ENCODE measurements at places on chromosomes 6 and 20. TPM values are rescaled to one million over a fixed set of nuclear protein-coding genes. Genes with fewer than 3 reads are reported as not detected.
A peak's percentile ranks its signal among the peaks of the same experiment; 100 is the strongest.

DNA sequence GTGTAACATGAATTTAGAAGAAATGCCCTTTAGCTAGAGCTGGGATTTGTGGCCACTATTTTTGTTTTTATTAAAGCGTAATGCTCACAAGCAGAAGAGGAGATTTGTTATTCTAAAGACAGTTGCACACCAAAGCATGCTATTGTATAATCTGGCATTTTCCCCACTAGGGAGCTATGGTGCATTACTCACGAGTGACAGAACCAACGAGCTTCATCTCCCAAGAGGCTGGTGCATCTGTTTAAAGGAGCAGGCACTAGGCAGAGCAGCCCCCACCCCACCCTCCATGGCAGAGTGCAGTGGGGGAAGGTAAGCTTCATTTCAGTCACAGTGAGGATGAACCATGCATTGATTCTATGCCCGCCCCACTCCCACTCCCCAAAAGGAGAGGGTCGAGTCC, 287.3 kb upstream of the TSHZ2 start:
- H3K4me1 ChIP-seq = no peaks in the 10 kb centered on the region
- H3K27ac ChIP-seq = no peak overlapping the region
- H3K27me3 ChIP-seq = peaks cover 23% of the 10 kb centered on the region
- peak; percentile 47 for DNase-seq

GUCA1A gene
- not detected for polyA plus RNA-seq

DNA sequence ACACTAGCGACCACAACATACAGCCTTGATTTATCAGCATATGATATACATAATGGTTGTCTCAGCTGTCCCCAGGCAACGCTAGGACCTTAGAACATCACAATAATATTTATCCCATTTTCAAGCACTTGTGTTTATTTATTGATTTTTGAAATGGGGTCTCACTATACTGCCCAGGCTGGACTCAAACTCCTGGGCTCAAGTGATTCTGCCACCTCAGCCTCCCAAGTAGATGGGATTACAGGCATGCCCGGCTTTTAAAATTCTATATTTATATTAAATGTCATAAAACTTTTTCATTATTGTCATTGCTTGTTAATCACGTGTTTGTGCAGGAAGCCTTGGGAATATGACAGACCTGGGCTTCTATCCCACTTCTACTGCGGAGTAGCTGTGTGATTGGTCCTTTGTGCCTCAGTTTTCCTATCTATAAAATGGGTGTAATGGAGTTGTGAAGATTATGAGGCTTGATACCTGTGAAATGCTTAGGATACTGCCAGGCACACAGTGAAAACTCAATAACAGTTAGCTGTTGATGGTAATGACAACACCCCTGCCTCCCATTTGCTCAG, 10.2 kb downstream of the COL20A1 start:
- H3K36me3 ChIP-seq = no peaks in the 10 kb centered on the region
- H3K4me3 ChIP-seq = no peak overlapping the region
- H3K27me3 ChIP-seq = peaks cover 29% of the 10 kb centered on the region
- no peak for DNase-seq
- H3K27ac ChIP-seq = no peak overlapping the region

GJA10 gene
- polyA plus RNA-seq = not detected

- DNase-seq = no peak
- H3K27ac ChIP-seq = no peak overlapping the region
- H3K4me3 ChIP-seq = no peak overlapping the region
Measured at GRCh38 chr6:149052350-149053106, 265.0 kb upstream of the TAB2 start.

PACRG gene
- polyA plus RNA-seq = 0.42 TPM

DNA sequence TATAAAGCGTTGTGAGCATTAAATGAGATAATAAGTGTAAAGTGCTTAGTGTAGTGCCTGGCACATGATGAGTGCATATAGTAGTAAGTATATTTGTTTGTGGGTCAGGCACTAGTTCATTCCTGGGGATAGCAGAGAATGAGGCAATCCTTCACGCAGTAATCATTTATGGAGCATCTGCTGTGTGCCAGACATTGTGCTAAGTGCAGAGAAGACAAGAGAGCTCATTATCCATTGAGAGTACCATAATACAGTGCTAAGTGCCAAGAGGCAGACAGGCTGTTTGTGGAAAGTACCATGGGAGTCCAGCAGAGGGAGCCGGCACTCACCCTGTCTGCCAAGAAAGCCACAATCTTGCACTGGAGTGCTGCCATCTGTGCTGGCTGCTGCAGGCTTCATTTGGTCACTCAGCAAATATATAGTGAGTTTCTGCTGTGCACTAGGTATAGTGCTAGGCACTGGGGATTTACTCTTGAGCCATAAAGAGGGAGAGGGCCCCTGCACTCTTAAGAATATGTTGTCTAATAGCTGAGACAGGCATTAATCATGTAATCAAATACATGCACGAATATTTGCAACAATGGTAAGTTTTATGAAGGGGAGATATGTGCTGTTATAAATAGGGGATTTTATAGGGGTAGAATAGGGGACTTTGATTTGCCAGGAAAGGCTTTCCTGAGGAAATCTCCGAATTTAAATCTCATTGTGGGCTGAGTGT, 12.9 kb upstream of the MROH8 start:
- H3K27ac ChIP-seq = no peak overlapping the region
- H3K27me3 ChIP-seq = no peaks in the 10 kb centered on the region
- H3K4me1 ChIP-seq = peaks cover 4% of the 10 kb centered on the region
- H3K36me3 ChIP-seq = peaks cover 11% of the 10 kb centered on the region
- no peak overlapping the region for H3K4me3 ChIP-seq

DNA sequence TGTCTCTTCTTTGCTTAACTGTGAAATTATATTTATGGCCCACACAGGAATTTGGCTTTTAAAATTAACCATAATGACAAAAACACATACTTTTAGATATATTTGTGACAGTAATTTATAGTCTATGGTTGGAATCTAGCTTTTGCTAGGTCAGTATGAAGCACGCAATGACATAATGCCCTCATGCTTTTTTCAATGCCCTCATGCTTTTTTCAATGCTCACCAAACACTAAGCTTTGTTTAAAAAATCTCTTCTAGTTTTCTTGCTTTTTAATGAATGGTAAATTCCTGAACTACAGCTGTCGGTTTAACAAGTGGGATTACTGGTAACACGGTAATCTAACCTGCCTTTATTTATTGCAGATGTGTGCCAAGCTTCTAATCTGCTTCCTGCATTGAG, 12.7 kb downstream of the CCN6 start:
- H3K4me1 ChIP-seq = peaks cover 6% of the 10 kb centered on the region
- no peak overlapping the region for H3K4me3 ChIP-seq
- DNase-seq = no peak
- no peak overlapping the region for H3K27ac ChIP-seq

GRCh38 chr6:25435416-25435985, 156.3 kb downstream of the CARMIL1 start:
- no peak overlapping the region for H3K4me3 ChIP-seq
- H3K4me1 ChIP-seq = no peaks in the 10 kb centered on the region
- no peak overlapping the region for H3K27ac ChIP-seq
- H3K27me3 ChIP-seq = no peaks in the 10 kb centered on the region
- no peaks in the 10 kb centered on the region for H3K36me3 ChIP-seq

SAPCD1 gene
- polyA plus RNA-seq = 1.3 TPM

GRCh38 chr6:111604259-111605099, 1.2 kb downstream of the TRAF3IP2 start:
- H3K36me3 ChIP-seq = no peaks in the 10 kb centered on the region
- H3K4me3 ChIP-seq = peak overlapping the region; percentile 76
- H3K4me1 ChIP-seq = peaks cover 51% of the 10 kb centered on the region
- peak overlapping the region; percentile 97 for H3K27ac ChIP-seq
- H3K27me3 ChIP-seq = no peaks in the 10 kb centered on the region

- no peak overlapping the region for H3K4me3 ChIP-seq
- H3K36me3 ChIP-seq = no peaks in the 10 kb centered on the region
- no peak overlapping the region for H3K27ac ChIP-seq
- no peaks in the 10 kb centered on the region for H3K4me1 ChIP-seq
- peak; percentile 8 for DNase-seq
- H3K27me3 ChIP-seq = peaks cover 10% of the 10 kb centered on the region
Measured at GRCh38 chr6:40328386-40328985, 258.7 kb downstream of the LRFN2 start.

SAMD3 gene
- polyA plus RNA-seq = 0.73 TPM

MYCT1 gene
- polyA plus RNA-seq = not detected

- H3K36me3 ChIP-seq = no peaks in the 10 kb centered on the region
- H3K27ac ChIP-seq = no peak overlapping the region
- no peak overlapping the region for H3K4me3 ChIP-seq
- peak; percentile 24 for DNase-seq
- no peaks in the 10 kb centered on the region for H3K4me1 ChIP-seq
Measured at GRCh38 chr6:69090132-69090531, 455.1 kb downstream of the ADGRB3 start.

GRCh38 chr20:20849161-20849560, 136.7 kb upstream of the RALGAPA2 start:
- H3K27me3 ChIP-seq = no peaks in the 10 kb centered on the region
- no peaks in the 10 kb centered on the region for H3K36me3 ChIP-seq
- H3K4me1 ChIP-seq = no peaks in the 10 kb centered on the region

SNX9 gene
- polyA plus RNA-seq = 76.5 TPM

- no peaks in the 10 kb centered on the region for H3K36me3 ChIP-seq
- H3K4me3 ChIP-seq = no peak overlapping the region
- DNase-seq = no peak
- H3K4me1 ChIP-seq = no peaks in the 10 kb centered on the region
Measured at GRCh38 chr6:5219011-5219691, 41.6 kb downstream of the LYRM4 start.

DNA sequence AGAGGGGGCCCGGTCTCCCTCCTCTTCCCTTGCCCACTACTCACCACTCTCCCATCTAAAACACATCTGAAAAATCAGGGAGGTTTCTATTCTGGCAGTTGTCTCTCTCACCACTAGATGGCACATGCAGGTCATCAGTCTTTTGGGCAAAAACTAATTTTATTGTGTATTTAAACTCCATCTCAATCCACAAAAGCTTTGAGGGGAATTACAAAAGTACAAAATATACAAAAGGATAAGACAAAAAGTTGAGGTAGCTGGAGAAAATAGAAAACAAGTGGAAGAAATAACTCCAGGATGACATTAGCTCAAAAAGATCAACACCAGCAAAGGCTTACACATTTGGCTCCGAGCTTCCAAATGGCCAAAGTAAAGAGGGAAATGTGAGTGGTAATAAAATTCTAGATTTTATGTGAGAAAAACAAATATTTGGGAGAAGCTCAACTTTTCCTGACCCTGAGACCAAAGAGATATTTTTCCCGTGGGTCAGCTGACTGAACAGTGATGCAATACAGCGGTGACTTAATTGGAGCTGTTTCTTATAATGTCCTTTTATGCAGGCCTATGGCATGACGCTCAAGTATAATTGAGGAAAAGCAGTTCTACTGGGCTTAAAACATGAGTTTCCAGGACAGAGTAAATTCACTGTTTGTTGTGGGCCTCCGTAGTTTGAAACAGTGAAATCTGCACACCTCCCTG, 79.8 kb upstream of the CHD6 start:
- no peak overlapping the region for H3K27ac ChIP-seq
- H3K4me3 ChIP-seq = no peak overlapping the region
- H3K27me3 ChIP-seq = no peaks in the 10 kb centered on the region

PKIB gene
- 0.40 TPM for polyA plus RNA-seq

DNA sequence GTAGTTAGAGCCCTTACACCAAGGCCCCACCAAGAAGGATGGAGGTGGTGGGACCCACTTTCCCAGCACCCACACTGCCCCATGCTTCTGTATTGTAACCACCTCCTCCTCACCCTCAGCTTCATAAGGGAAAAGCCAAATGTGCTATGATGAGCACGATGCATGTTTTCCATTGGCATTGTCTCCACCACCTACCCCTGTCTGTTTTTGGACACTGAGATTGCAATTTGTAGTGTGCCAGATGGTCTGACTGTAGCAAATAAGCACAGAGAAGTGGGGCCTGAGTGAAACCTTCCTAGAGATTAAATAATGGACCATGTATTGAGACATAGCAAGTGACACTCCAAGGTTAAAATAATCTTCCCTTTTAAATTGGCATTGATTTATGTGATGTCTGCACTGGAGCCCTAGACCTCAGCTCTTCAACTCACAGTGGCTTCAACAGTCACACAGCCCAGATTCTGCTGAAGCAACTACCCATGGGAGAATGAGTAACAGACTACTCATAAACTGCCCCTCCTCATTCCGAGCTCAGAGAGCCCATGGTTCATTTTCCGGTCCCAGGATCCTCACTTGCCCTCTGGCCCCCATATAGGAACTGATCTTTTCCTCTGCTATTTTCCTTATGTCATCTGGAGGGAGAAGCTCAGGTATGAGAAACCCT, 177.9 kb downstream of the COL9A1 start:
- H3K27me3 ChIP-seq = no peaks in the 10 kb centered on the region
- H3K4me3 ChIP-seq = no peak overlapping the region
- peak overlapping the region; percentile 44 for H3K27ac ChIP-seq
- H3K36me3 ChIP-seq = no peaks in the 10 kb centered on the region

SULF2 gene
- 1.1 TPM for polyA plus RNA-seq

GSTA3 gene
- polyA plus RNA-seq = not detected

DNA sequence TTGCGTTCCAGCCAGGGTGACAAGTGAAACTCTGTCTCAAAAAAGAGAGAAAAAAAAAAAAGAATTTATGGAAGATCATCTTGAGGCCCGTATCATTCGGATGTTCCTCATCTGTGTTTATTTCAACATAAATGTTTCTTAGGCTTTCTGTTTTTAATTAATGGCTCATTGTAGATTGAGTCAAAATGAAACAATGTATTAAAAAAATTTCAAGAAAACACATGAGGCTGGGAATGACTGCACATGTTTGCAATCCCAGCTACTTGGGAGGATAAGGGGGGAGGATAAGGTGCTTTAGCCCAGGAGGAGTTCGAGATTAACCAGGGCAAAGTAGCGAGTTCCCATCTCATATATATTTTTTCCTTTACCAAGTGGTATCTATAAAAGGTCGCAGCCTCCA, 47.3 kb downstream of the ITCH start:
- no peaks in the 10 kb centered on the region for H3K27me3 ChIP-seq
- peak overlapping the region; percentile 45 for H3K27ac ChIP-seq
- peaks cover 52% of the 10 kb centered on the region for H3K36me3 ChIP-seq
- H3K4me3 ChIP-seq = no peak overlapping the region
- DNase-seq = peak; percentile 80

DNA sequence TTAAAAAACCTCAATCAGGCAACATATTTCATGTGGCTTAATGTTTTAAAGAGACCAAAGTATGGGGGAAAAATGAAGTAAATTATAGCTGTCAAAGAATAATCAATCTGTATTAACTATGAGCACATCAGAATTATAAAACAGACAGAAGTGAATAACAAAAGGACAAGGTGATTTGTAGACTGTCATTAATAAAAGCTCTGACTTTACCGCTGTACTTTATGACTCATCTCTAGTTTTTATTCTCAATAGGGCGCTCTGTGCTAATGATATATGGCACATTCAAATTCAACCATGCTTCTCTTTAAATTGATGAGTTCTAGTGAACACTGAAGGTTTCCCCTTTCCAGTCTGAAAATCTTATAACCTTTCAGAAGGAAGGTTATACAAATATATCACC, 72.0 kb downstream of the PREP start:
- H3K27ac ChIP-seq = no peak overlapping the region
- H3K36me3 ChIP-seq = peaks cover 12% of the 10 kb centered on the region
- no peak for DNase-seq
- no peaks in the 10 kb centered on the region for H3K27me3 ChIP-seq
- H3K4me1 ChIP-seq = peaks cover 11% of the 10 kb centered on the region
- no peak overlapping the region for H3K4me3 ChIP-seq
